ENCODE measurements at places on chromosomes 16 and 17. TPM values are rescaled to one million over a fixed set of nuclear protein-coding genes. Genes with fewer than 3 reads are reported as not detected.

Gene DDX5
- 1,044 TPM for total RNA-seq

Gene PNMT
- 2.7 TPM for total RNA-seq

Gene MYH4
- total RNA-seq, result not detected

DNA sequence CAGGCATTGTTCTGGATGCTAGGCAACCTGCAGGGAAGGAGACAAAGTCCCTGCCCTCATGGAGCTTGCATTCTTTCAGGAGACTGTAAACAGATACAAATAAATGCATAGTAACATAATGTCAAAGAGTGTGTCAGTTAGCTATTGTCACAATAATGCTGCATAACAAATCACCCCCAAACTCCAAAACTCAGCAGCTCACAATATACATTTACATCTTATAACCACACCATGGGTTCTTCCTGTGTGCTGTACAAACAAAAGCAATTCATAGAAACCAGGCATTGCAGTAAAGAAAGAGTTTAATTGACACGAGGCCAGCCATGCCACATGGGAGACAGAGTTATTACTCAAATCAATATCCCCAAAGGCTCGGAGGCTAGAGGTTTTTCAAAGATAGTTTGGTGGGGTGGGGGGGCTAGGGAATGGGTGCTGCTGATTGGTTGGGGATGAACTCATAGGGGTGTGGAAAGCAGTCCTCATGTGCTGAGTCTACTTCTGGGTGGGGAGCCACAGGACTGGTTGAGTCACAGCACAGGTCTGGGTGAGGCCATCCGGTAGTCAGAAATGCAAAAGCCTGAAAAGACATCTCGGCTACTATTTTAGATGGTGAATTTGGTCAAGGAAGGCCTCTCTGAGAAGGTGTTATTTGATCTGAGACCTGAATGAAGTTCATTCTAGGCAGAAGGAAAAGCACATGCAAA, 79.0 kb downstream of the GPRC5B start:
- DNase-seq, result no peak

DNA sequence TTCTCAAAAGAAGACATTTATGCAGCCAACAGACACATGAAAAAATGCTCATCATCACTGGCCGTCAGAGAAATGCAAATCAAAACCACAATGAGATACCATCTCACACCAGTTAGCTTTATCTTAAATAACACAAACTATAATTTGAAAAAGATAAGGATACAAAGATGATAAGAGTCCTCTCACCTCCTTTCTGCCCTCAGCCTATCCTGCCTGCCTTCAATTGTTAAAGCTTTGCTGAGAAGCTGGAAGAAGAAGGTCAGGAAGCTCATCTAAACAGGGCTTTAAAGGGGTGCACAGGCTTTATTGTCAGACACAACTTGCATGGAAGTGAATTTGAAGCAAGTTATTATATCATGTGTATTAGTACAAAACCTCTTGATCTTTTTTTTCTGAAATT, 676.3 kb upstream of the GOT2 start:
- DNase-seq, result no peak

- DNase-seq, result no peak
Measured at GRCh38 chr17:71527311-71527710, 593.5 kb upstream of the SOX9 start.

DNA sequence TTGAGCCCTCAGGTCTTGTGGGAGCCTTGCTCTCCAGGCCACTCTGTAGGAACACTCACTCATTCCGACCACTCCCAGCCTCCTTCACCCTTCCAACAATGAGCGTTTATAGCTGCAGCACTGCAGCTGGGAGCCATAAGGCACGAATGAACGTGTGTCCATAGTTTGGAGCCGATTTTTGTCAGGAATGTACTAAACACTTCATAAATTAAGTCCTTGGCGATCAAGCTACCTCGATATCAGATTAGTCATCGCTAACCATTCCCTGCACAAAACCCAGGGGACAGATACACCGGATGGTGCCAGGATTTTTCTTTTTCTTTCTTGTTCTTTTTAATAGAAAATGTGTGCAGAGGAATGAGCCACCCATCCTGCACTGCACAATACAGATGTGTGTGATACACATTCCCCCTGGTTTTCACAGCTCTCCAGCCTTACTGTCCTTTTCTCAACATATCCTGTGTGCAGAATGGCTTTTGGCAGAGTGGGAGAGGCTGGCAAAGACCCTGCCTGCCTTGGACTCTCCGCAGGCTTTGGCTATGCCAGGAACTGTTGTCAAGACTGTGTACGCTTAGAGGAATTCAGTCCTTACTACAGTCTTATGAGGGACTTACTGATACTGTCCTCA, 68.4 kb upstream of the ELAC2 start:
- no peak for DNase-seq

DNA sequence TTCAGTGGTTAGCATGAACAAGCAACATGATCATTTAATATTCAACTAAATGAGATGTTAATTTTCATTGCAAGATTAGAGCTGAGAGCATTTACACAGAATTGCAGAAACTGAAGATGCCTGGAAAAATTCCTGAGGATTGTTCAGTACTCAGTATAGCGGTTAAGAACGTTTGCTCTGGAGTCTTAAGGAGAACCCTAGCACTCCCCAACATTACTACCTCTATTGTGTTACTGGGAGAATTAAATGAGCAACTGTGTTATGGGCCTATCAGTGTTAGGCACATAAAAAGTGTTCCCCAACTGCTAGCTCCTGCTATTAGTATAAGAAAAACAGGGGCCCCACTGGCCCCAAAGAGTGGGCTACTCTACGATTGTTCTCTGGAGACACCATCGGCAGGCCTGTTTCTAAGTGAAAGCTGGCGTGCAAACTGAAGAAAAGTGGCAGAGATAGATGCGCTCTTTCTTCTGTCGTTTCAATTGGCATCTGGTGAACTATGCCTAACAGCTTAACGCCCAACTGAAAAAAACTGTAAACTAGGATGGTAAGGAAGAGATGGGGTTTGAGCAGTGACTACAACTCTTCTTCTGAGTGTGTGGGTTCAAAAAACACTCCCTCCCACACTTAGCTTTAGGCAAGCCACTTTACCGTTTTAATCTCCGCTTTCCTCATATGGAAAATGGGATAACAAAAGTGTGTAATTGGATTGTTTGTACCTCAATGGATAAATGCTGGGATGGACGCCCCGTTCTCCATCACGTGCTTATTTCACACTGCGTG, 1.3 kb downstream of the CDR2 start:
- DNase-seq, result no peak

- DNase-seq, result no peak
Measured at GRCh38 chr17:81060416-81060815, 25.5 kb downstream of the BAIAP2 start.

- DNase-seq, result no peak
Measured at GRCh38 chr17:32323811-32324491, 18.0 kb downstream of the C17orf75 start.

DNA sequence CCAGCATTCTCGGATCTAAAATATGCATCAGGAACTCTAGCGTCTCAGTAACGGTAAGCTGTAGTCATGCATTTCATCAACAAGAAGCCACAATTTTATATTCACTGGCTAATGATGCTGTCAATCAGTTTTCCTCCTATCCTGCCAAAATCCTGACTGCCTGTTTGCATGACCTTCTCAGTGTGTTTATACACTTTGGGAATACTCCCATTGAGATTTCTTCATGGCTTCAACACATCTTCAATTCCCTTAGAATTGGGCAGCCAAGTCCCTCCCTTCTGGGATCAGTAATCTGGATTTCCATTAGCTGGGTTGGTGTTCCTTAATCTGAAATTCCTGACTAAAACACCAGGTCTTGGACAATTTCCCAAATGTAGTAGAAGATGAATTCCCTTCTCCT, 348.9 kb upstream of the DYNLRB2 start:
- no peak for DNase-seq

- DNase-seq, result no peak
Measured at GRCh38 chr17:3528403-3528851, 29.2 kb downstream of the TRPV3 start.

- no peak for DNase-seq
Measured at GRCh38 chr17:76567634-76568432, 17.8 kb downstream of the ST6GALNAC2 start.

DNA sequence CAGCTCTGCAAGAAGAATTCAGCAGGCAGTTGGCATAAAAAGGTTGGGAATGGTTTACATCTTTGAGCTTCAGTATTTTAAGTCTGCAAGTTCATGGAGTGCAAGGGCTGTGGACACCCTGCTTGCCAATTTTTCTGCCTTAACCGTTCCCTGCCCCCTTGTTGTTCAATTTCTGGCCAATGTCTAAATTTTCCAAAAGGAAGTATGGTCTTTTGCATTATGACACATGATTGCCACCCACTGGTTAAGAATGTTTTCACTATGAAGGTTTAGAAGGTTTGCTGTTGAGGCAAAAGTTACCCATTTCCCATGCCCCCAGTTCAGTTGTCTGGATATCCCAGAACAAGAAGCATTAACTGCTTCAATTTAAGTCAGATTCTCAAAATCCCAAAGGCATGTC, 441.9 kb downstream of the CDH13 start:
- no peak for DNase-seq

GRCh38 chr16:74448990-74449389, 27.7 kb upstream of the CLEC18B start:
- peak; percentile 56 for DNase-seq

DNA sequence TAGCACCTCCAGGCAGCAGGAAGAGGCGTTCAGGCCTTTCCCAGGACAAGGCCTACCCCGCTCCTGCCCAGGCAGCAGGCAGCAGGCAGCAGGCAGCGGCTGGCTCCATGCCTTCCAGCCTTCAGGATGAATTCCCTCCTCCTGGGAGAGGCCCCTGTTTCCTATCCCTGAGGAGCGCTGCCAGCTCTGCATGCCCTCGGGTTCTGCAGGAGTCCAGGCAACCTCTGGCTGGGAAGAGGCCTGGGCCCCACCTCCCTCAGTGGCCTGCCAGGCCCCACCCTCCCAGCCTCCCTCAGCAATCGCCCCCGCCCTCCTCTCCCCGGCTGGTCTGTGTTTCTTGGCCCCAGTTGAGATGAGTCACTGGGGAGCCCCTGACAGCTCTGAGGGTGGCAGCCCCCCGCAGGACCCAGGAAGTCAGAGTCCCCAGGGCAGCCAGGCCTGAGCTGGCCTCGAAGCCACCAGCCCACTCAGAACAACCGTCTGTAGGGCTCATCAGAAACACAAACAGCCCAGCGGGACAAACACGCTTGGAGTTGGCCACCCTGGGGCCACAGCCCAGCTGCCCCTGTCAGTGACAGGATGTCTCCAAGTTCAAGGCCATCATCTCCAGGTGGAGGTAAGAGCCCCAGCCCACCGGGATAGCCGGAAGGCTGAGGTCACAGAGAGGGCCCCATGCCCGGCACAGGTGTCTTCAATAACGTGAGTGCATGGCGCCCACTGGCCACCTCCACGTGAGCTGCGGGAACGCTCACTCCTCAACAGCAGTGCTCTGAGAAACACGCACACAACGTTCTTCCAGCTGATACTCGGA, 39.5 kb upstream of the CIBAR2 start:
- DNase-seq, result no peak

DNA sequence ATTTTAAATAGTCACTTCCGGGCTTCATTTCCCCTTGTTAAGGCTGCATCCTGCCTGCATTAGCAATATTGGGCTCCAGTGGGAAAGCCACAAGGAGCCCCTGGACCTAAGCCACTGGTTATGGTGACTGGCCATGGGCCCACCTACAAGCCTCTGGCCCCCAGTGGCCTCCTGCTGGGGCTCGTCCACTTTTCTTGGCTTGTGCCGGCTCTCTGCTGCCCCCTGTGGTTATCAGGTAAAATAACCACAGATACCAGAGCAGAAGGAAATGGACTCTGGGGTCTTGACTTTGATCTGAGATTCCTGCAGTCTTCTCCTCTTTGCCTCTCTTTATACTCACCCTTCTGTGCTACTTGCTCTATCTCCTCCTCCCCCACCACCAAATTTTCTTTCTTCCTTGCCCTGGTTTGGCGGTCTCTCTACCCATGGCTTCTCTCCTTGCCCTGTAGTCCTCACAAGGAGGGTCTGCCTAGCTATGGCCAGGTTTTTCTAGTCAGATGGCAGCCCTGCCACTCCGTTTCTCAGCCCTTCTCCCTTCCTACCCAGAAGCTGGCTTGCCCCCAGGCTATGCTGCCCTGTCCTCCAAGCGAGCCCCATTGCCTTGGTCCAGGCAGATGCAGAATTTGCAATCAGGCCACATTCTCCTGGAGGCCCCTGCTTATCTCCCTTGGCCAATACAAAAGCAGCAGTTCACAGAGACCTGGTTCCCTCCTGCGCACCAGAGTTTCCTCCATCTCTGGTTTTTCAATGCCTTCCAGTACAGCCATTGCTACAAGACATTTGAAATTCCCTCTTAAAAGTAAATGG, 82.9 kb upstream of the RCVRN start:
- no peak for DNase-seq

DNA sequence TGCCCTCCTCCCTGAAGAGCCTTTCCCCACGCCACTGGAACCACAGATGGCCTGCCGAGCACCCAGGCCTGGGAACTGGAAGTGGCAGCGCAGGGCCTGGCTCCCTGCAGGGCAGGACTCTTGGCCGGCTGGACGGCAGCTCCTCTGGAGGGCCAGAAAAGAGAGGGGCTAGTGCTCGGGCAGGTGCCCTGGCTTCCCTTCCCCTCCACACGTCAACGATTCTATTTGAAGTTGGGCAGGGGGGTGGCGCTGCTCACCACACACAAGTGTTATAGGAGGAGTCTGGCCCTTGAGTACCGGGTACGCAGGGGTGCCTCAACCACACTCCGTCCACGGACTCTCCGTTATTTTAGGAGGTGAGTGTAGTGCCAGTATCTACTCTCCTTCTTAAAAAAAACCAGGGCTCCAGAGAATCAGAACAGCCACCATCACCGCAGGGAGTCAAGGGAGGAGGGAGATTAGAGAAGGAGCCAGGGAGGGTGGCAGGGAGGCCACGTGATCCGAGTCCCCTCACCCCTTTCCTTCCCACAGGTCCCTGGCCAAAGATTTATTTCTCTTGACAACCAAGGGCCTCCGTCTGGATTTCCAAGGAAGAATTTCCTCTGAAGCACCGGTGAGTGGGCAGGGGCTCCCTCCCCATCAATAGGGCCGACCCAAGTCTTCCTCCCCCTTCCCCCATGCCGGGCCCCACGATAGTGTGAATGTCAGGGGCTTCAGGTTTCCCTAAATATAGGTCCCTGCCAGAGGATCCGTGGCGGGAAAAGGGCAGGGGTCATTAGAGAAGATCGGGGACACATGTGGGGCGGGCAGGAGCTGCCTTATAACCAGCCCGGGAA, 1.4 kb upstream of the ALDOA start:
- no peak for DNase-seq

- DNase-seq, result no peak
Measured at GRCh38 chr16:79754501-79754900, 154.0 kb upstream of the MAF start.

DNA sequence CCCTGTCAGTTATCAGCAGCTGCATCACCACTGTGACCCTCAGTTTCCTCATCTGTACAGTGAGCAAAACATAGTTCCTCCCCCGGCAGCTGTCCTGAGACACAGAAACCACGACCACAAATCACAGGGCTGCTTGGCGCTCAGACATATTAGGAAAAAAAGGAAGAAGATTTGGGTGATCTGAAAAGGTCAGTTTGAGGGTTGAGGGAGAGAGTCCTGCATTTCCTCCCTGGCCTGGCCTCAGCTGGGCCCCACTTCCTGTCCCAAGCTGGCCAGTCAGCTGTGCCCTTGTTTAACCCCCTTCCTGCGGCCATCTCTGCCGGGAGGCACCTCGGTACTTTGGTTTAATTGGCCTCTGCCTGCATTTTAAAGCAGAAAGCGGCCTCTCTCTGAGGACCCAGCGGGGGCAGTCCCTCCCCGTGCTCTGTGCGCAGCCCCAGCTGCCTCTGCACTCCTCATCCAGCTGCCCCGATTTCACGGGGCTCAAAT, 24.0 kb upstream of the CIBAR2 start:
- DNase-seq, result no peak

GRCh38 chr16:87180069-87180468, 137.1 kb downstream of the C16orf95 start:
- no peak for DNase-seq
